ENCODE measurements at places on chromosomes 2 and 18. TPM values are rescaled to one million over a fixed set of nuclear protein-coding genes. Genes with fewer than 3 reads are reported as not detected.

The NRP2 gene
- total RNA-seq: 8.9 TPM

The MYO5B gene
- total RNA-seq: 30.3 TPM

- H3K4me1 ChIP-seq: peaks cover 13% of the 10 kb centered on the region
- no peak overlapping the region for H3K27ac ChIP-seq
- H3K27me3 ChIP-seq: no peaks in the 10 kb centered on the region
- H3K36me3 ChIP-seq: no peaks in the 10 kb centered on the region
- no peak overlapping the region for H3K4me3 ChIP-seq
These were observed 20.7 kb upstream of the PLB1 start for GRCh38 chr2:28475088-28475595.

The FOXI3 gene
- not detected for total RNA-seq

DNA sequence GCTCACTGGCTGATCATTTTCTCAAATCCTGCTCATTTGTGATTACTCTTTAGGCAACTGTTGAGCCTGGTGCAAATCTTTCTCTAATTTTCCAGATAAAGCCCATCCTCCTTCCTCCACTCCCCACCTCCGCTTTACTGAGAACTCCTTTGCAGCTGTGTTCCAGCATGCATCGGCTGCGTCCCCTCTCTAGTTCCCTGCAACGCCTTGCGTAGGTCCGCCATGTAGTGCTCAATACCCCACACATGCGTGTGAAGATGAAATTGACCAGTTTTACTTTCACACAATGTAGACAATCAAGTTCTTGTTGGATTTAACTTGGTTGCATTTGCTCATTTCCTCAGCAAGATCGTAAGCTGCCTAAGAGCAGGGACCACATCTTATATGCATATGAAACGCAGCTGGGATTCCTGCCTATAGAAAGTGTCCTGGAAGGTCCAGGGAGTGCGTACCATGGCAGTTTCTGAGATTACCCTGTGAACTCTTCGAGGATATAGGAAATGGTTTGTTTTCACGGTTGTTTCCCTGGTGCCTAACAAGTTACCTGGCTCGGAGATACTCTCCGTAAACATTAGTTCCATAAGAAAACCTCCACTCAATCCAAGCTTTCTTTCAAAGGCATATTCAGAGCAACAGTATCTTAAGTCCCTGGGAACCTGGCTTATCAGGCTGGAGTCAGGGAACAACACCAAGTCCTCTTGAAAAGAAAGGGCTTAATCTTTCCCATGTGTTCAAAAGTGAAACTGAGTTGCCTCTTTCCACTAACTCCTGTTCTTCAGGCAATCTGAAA lies 766.4 kb upstream of the ID2 start:
- H3K27ac ChIP-seq: no peak overlapping the region
- no peaks in the 10 kb centered on the region for H3K27me3 ChIP-seq
- H3K36me3 ChIP-seq: no peaks in the 10 kb centered on the region

GRCh38 chr2:180322781-180323180 lies 315.7 kb upstream of the CWC22 start:
- H3K4me1 ChIP-seq: no peaks in the 10 kb centered on the region
- H3K27me3 ChIP-seq: no peaks in the 10 kb centered on the region
- no peak overlapping the region for H3K4me3 ChIP-seq

- no peaks in the 10 kb centered on the region for H3K27me3 ChIP-seq
- H3K36me3 ChIP-seq: no peaks in the 10 kb centered on the region
- H3K4me1 ChIP-seq: peaks cover 4% of the 10 kb centered on the region
- no peak overlapping the region for H3K4me3 ChIP-seq
These were observed 44.1 kb downstream of the ZNF385B start for GRCh38 chr2:179817181-179817841.

- no peak overlapping the region for H3K4me3 ChIP-seq
- no peak for DNase-seq
- H3K36me3 ChIP-seq: no peaks in the 10 kb centered on the region
- peaks cover 23% of the 10 kb centered on the region for H3K4me1 ChIP-seq
These were observed 45.6 kb upstream of the SLC14A2 start for GRCh38 chr18:45569566-45570275.

Measured in suprapubic skin (tissue), 4 donors.